ENCODE measurements at places on chromosomes 5 and 9. TPM values are rescaled to one million over a fixed set of nuclear protein-coding genes. Genes with fewer than 3 reads are reported as not detected.

DNA sequence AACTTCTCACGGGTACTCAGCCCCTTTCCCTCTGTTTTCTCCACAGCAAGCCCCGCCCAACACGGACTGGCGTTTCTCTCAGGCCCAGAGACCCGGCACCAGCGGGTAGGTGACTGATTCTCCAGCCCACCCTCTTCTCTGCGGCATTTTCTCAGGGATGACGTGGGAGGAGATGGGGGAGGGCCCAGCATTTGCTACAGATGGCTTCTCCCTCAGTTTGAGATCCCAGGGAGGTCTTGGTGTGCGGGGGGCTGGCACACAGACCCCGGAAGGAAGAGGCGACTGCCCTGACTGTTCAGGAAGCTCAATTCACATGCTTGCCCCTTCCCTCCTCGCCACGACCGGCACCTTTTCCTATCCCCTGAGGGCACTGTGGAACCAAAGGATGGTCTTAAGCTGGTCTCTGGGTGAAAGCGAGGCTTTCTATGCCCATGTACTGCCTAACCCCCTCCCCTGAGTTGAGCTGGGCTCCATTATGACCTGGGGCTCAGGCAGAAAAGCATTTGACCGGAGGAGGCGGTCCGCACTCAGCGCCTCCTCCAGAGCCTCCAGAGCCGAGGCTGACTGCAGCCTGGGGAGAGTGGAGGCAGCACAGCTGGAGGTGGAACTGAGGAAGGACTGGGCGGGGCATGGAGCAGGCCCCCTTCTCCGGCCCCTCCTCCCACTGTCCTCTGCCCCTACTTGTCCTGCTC, 6.0 kb downstream of the PCDHGC5 start:
- no peak for DNase-seq

Gene GFPT2
- 10.6 TPM for total RNA-seq

Gene BTNL8
- total RNA-seq, result 0.32 TPM

Gene PHF2
- total RNA-seq, result 23.8 TPM

- peak; percentile 62 for DNase-seq
These were observed 34.3 kb upstream of the RPS23 start for GRCh38 chr5:82312373-82312856.

DNA sequence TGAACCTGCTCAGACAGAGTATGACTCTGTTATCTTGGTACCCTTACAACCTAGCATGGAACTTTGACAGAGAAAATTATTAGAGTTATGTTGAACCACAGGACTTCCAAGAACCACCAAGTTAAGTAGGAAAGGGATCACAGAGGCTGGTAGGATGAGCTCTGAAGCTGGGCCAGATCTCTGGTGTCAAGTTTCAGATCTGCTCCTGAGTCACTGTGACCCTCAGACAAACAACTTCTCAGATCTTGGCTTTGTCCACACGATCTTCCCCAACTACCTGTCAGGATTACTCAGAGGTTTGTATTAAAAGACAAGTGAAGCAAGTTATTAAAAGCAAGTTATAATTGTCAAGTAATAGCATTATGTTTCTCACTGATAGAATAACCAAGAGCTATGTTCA, 189.0 kb downstream of the SEC61B start:
- DNase-seq, result no peak

- no peak for DNase-seq
These were observed 51.0 kb downstream of the EPB41L4B start for GRCh38 chr9:109269839-109270238.

DNA sequence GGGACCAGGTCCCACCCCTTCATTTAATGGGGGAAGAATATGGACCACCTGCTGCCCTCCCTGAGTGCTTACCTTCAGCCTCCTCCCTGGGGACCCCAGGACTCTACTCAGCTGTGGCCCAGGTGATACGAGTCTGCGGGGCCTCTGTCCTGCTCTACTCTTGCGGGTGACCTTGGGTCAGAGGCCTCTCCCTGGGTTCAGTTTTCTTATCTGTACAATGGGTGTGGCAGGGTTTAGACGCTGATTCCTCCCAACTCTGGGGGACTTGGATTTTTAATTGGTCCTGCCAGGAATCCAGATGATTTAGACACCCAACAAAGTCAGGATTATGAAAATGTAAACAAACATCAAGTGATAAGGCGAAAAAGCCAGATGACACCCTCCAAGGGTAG, 25.0 kb downstream of the FAM163B start:
- no peak for DNase-seq

DNA sequence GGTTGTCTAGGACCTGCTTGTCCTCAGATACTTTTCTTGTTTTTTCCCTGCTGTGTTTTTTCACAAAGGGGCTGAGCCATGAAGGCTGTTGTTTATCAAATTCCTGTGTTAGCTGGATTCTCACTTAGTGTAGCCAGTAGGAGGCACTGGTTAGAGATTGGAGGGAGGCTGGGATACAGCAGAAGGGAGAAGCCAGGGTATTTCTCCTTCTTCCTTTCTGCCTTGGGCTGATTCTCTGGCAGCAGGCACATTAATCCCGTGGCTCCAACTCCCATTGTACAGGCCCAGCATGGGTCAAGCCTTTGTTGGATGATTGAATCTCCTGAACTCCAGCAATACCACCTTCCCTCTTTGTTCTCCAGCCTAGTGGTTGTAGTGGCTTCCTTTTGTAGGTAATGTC, 46.4 kb upstream of the FAM170A start:
- no peak for DNase-seq

DNA sequence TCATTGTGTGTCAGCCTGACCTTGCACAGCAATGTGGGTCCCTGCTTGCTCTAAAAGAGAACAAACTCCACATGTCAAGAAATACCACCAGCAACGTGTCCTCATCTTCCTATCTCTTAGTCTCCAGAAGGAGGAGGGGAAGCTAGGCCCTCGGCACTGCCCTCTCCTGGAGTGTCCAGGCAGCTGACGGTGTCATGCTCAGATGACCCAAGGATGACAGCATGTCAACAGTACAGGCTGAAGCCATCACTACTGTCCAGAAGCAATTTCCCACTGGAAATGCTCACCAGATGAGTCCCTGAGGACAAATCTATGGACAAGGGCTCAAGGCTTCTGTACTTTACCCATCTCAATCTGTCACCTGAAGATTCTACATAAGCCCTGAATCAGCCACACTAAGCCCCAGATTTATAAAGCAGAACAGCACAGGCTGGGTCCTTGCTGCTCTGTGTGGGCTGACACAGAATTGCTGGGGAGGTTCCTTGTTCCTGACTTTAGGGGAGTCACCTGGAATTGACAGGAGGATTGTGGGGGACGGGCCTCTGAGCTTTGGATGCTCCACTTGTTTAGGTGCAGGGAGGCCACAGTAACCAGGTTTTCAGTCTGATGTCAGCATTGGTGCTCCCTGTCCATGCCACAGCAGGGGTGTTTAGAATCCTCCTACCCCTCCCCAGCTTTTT, 210.2 kb downstream of the DAB2IP start:
- DNase-seq, result peak; percentile 37

DNA sequence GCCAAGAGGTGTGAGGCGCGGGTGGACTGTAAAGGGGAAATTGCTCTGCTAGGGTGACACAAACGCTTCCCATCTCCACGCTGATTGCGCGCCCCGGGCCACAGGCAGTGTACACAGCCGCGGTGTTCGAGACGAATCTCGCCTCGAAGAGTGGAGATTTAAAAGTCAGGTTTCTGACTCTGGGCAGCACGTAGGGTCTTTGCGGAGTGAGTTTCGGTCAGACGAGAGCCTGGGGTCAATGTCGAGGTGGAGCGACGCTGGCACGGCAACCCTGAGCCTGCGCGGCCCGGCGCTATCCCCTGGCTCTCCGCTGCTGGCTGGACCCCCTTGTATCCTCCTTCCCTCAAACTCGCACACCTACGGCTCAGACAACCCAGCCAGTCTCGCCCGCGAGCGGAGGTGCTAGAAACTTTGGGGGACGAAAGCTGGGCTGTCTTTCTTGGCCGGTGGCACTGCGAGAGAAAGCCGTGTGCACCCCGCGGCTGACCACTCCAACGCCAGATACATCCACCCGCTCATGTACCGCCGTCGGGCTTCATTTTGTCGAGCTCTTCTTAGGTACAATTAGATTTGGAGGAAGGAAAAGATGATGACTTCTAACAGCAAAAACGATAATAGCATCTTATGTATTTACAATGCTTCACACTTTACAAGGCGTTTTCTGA, 5.4 kb upstream of the FOXB2 start:
- no peak for DNase-seq

DNA sequence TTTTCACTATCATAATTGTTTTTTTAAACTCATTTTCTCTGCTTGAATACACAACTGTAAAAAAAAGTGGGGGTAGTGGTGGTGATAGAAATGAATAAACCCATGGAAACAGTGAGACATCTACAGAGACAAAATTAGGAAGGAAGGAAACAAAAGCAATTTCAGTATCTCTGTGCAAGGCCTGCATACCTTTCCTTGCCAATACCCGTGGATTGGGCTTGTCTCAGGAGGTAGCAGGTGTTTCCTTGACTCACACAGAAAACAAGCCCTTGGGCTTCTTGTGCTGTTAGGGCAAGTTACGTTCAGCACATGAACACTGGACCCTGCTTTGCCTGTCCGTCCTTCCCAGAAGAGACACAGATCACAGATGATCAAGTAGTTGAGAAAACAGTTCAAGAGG, 372.2 kb downstream of the ZSWIM6 start:
- DNase-seq, result no peak

- DNase-seq, result peak; percentile 71
These were observed 38.8 kb upstream of the RPL26L1 start for GRCh38 chr5:172920447-172920849.

DNA sequence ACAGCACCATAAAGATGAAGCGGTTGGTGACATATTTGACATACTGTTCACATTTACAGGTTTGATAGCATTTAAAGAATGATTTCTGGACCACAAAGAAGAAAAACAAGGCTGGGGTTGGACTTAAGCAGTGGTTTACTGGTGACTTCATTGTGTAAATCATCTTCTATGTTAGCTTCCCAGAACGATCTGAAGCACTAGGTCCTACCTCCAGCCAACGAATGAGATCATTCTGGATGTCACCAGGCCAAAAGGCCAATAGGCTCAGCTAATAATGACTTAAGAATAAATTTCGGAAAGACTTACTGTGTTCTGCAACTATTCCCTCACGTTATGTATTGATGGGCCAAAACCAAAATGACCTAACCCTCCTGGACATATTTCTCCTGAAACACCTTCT, 675.3 kb upstream of the CCNG1 start:
- DNase-seq, result no peak

GRCh38 chr9:79120533-79120932, 451.2 kb upstream of the TLE4 start:
- no peak for DNase-seq

DNA sequence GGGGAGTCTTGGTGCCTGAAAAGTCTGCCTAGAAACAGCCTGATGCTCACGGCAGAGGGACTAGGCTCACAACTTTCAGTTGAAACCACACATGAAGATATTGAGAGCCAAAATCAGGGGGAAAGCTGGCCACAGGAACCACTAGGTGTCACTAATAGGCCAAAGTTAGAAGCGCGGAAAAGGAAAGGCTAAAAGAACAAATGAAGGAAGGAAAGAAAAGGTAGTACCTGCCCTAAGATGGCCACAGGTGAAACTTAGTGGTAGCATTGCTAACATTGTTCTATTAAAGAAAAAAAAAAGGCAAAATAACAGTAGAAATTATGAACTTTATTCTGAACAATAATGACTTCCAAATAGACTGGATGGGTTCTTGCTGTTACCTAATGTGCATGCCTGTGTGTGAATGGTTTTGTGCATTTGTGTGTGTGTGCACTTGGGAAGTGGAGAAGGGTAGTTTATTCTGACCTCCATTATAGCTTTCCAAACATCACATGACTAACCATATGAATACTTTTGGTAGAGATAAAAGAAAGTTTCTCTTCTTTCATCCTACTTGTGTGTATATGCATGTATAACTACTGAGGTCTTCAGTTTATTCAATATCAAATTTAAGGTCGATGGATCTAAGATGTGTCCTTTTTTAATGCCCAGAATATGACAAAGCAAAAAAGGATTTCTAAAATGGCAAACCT, 2.1 kb upstream of the RFESD start:
- peak; percentile 70 for DNase-seq

Gene NME5
- total RNA-seq, result 4.6 TPM

GRCh38 chr9:8651846-8652215, 852.3 kb upstream of the DMAC1 start:
- no peak for DNase-seq

GRCh38 chr5:152397581-152397980, 7.5 kb downstream of the NMUR2 start:
- DNase-seq, result no peak

DNA sequence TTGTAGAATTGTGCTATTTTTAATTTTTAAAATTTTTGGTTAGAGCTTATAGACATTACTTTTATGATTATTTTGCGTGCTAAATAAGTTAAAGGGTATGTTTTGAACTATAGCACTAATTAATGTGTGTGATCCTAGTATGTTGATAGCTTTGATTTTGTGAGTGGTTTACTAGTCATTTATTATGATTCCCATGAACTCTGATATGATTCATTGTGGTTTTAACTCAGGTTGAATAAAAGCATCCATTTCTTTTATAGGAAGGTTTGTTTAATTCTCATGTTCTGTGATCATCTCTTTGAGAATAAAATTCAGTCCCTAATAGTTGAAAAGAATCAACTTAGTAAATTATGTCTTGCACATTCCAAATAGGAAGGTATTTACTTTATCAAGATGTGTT, 22.5 kb downstream of the C5orf22 start:
- DNase-seq, result no peak

GRCh38 chr5:176768174-176768970, 42.0 kb upstream of the UNC5A start:
- no peak for DNase-seq

DNA sequence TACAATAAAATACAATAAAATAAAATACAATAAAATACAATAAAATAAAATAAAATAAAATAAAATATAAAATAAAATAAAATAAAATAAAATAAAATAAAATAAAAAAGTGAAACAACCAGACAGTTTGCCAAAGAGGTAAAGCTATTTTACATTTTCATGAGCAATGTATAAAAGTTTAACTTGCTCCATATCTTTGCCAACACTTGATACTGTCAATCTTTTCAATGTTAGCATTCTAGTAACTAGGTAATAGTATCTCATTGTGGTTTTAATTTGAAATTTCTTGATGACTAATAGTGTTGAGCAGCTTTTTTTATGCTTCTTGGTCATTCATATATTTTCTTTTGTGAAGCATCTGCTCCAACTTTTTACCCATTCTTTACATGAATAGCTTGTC, 17.3 kb downstream of the TTC33 start:
- DNase-seq, result no peak

- no peak for DNase-seq
These were observed 101.6 kb downstream of the SLC25A46 start for GRCh38 chr5:110840347-110840960.

GRCh38 chr5:61334868-61335615, 3.0 kb downstream of the ZSWIM6 start:
- no peak for DNase-seq

Gene POU5F2
- total RNA-seq, result 0.58 TPM

Gene ARID3C
- total RNA-seq, result not detected

Gene TAF1L
- total RNA-seq, result not detected

GRCh38 chr9:37996819-37997217, 72.2 kb downstream of the SHB start:
- no peak for DNase-seq

Gene NIPAL4
- 0.32 TPM for total RNA-seq

GRCh38 chr9:134811673-134812342, 68.8 kb upstream of the FCN2 start:
- no peak for DNase-seq
